Activated CD4-positive, alpha-beta T cell treated with anti-CD3 and anti-CD28 coated beads, Interleukin-2, Interleukin-6, amounts not matched to agents 100 ng/mL and 50 ng/mL, durations not matched to agents 16 hours and 8 hours (primary cell): ENCODE measurements at places on chromosomes 16 and 17.

DNA sequence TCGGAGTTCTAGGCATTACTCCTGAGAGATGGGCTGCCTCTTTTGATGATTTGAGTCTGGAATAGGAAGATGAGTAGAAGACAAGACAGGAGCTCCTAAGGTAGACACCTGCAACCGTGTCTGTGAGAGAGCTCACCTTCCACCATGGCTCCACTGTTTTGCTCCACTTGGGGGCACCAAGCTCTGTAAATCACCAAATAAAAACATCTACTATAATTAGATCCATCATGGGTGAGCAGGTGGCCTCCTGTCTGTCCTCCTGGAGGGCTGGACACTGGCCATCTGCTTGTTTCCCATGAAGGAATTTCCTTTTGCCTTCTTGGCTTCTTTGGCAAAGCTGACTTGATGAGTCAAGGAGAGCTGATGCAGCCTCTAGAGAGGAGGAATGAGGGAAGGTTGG, 179.0 kb downstream of the HAPSTR1 start:
- no peak for DNase-seq

GRCh38 chr17:17203173-17203730, 2.9 kb downstream of the PLD6 start:
- DNase-seq = no peak

DNA sequence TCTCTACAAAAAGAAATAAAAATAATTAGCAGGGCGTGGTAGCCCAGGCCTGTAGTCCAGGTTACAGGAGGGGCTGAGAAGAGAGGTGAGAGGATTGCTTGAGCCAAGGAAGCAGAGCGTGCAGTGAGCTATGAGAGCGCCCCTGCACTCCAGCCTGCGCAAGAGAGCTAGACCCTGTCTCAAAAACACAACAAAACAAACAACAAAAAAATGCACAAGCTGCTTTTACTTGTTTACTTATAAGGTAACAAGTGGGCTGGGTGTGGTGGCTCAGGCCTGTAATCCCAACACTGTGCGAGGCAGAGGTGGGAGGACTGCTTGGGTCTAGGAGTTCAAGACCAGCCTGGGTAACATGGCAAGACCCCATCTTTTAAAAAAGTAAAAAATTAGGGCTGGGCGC, 1.7 kb downstream of the CYTH1 start:
- no peak for DNase-seq

DNA sequence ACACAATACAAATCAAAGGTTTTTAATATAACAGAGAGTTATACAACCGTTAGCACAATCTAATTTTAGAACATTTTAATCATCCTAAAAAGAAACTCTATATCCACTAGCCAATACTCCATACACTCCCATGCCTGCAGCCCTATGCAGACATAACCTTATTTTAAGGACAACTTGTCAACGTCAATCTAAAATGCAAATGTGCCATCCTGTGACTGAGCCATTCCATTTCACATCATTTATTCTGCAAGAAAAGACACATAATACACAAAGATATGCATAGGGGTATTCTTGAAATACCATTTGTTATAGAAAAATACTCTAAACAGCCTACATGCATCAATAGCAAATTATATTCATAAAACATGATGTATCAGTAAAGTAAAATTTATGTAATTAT, 106.7 kb downstream of the CEP112 start:
- DNase-seq = no peak

DNA sequence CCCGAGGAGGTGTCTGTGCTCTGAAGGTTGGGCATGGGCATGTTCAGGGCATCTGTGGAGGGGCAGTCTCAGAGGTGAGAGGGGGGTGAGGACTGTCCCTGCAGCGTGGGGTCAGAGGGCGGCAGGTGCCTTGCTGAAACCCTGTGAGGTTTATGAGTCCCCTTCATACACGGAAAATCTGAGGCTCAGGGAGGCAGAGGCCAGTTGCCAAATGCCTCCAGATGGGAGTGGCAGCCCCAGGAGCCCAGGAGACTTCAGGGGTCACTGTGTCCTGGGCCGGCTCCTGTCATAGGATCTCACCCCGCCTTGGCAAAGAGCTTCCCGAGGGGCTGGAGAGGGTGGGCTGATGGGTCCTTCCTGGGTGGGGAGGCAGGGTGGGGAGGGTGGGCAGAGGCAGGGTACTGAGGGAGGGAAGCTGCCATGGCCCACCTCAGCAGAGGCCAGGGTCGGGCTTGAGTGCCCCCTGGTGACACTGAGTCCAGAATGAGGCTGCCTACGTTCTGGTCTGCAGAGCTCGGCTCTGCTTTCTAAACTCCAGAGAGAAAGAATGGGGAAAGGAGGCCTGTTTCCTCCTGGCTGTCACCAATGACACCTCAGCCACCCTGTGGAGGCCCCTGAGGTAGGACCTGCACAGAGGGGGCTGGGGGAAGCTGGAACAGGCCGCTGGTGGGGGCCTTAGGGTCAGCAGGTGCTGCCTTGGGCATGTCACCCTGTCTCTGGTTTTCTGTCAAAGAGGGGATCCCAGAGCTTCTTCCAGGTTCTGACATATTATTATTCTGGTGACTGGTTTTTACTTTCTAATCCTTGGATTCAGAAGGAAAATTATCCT, 1.1 kb downstream of the LGALS9 start:
- no peak for DNase-seq

DNA sequence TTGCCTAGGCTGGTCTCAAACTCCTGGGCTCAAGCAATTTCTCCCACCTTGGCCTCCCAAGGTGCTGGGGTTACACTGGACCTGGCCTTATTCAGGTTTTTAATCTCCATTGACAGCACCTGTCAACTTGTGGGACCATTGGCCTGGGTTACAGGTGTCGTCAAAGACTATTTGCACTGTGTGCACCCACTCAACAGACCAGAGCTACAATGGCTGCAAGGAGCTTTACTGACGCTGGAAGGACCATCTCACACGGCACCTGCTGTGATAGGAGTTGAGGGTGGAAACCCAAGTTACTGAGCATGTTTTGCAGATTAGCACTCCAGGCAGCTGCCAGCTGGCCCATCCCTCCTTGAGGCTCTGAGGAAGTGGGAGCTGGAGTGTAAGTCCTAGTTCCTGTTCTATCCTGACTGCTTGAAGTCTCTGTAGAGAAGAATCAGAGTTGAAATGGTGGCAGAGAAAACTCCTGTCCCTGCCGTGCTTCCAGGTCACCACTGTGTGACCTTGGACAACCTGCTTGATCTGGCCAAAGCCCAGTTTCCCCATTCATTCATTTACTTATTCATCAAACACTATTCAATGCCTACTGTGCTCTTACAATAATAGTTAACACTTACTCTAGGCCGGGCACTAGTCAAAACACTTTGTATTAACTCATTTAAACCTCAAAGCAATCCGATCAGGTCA, 42.4 kb upstream of the LONP2 start:
- DNase-seq = no peak

GRCh38 chr17:9350080-9350479, 225.5 kb downstream of the STX8 start:
- no peak for DNase-seq

DNA sequence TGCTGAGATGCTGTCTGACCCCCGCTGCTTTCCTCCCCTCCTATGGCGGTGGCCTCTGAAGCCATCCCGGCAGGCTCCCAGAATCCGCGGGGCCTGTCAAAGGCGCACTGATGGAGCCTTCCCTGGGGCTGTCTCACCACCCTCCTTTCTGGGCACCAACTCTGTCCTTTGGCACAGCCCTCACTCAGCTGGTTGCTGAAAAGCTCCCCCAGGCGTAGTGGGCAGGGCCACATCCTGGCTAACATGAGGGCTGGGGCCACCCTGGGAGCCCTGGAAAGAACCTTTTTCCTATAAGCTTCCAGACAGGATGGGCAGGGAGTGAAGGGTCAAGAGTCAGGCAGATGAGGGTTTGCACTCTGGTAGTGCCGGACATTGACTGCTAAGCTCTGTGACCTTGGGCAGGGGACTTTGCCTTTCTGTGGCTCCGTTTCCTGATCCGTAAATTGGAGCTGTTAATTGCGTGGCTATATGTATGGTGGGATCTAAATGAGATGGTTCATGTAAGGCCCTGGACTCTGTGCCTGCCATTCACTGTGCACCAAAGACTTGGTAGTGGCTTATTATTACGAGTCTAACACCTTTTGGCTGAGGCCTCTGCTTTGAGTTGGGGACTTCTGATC, 27.6 kb upstream of the LASP1NB start:
- no peak for DNase-seq

- DNase-seq = no peak
Observed at GRCh38 chr17:80773243-80773991, 218.2 kb upstream of the CHMP6 start.

GRCh38 chr17:80596760-80597608, 52.3 kb downstream of the RPTOR start:
- peak; percentile 65 for DNase-seq

DNA sequence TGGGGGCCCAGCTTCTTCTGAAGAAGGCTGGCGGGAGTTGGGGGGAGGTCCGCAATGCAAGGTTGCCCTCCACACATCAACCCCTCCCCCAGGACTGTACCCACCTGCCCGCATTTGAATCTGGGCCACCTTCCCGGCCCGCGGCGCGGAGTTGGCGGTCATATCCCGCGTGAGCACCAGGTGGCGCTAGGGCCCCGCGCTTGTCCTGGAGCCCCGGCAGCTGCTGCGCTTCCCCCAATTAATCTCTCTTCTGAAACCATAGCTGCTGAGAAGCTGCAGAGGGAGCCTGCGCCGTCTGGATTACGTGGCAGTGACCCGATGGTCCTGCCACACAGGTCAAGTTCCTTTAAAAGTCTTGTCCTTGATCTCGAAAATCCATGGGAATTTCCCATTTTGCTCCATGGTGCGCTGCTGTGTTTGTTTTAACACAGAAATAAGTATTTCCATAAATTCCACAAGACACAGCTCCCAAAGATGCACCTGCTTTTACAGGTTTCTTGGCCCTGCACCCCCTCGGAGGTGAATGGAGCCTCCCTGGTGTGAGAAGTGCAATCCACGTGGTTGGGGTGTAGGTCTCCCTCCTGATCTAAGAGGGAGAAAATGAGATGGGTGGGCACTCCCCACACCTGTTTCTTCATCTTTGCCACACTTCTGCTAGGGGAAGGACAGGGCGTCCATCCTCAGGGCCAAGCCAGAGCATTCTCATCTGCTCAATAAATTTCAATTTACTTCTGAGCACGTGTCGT, 22.1 kb downstream of the COX4I1 start:
- DNase-seq = peak; percentile 84

GRCh38 chr17:61404913-61405685, 5.5 kb downstream of the TBX2 start:
- DNase-seq = no peak

DNA sequence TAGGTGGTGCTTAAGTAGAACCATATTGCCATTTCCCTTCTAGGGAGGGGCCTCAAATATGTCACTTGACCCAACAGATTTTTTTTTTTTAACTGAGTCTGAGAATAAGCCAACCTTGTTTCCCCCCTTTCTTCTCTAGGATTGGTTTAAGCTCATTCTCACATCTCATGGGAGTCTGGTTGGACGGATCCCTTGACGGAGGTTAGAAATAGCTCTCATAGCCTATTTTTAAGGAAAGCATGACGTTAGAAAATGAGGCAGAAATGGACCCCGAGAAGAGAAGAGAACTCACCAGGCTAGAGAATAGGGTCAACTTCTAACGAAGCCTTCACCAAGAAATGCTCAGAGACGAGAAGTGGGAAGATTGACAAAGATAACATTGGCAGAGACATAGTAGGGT, 95.1 kb upstream of the ZFHX3 start:
- DNase-seq = no peak

DNA sequence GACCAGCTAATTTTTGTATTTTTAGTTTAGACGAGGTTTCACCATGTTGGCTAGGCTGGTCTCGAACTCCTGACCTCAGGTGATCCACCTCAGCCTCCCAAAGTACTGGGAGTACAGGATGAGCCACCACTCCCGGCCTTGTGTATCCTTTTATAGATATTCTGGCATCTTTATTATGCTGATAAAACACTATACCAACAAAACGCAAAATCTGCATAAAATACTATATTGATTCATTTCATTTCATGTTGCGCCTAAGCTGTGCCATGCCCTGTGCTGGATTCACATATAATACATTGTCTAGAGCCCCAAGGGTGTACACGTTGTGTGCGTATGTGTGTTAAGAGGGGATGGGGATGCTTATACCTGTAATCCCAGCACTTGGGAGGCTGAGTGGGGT, 3.8 kb upstream of the UBE2Z start:
- DNase-seq = no peak

DNA sequence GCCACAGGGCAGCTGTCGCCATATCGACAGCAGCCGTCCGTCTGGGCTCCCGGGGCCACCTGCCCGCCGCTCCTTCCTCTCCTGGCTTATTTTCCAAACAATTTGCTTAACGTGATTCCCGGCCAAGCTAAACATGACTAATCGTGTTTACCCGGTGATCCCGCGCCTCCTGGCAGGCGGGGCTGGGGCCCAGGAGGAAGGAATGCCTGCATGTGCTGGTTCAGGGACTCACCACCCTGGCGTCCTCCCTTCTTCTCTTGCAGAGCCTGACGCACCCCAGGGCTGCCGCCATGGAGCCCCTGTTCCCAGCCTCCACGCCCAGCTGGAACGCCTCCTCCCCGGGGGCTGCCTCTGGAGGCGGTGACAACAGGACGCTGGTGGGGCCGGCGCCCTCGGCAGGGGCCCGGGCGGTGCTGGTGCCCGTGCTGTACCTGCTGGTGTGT, 6.1 kb downstream of the SSTR5 start:
- DNase-seq = no peak

DNA sequence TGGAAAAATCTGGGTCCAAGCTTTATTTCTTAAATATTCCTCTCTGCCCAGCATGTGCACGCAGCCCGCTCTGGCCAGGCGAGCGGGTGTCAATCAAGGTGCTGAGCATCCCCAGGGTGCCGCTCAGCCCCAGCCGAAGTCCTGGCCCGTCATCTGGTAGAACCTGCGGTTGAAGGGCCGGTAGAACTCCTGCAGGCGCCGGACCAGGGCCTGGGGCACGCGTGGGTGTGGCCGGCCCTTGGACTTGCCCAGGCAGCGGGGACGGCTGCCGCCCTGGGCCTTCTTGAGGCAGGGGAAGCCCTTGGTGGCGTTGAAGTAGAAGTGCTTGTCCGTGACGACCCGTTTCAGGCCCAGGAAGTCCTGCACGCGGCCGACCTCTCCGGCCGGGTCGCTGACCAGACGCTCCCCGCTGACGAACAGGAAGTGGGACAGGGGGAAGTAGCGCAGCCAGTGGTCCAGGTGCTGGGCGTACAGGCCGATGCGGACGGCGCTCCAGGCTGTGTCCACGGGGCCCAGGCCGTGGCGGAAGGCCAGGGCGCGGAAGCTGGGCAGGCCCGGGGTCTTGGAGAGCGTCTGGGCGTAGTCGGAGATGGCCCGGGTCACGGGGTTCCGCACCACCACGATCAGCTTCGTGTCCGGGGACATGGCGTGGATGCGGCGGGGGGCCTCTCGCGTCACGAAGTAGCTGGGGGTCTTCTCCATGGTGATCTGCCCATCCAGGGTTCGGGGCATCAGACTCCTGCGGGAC, 6.6 kb downstream of the HS3ST6 start:
- DNase-seq = no peak
